ENCODE measurements at places on chromosomes 1 and 21.

GRCh38 chr1:199976496-199977144, 50.9 kb upstream of the NR5A2 start:
- DNase-seq: peak; percentile 18

- no peak for DNase-seq
Measured at GRCh38 chr1:53116933-53117600, 25.4 kb downstream of the SLC1A7 start.

GRCh38 chr1:3998086-3998485, 98.0 kb upstream of the C1orf174 start:
- no peak for DNase-seq

- no peak for DNase-seq
Measured at GRCh38 chr1:208438112-208438699, 194.0 kb upstream of the PLXNA2 start.

GRCh38 chr21:15848634-15849560, 119.1 kb downstream of the USP25 start:
- DNase-seq: no peak
